ENCODE measurements at places on chromosomes 11 and 22.

- DNase-seq = no peak
These were observed 1.2 kb downstream of the CYB5R3 start for GRCh38 chr22:42648017-42648367.

DNA sequence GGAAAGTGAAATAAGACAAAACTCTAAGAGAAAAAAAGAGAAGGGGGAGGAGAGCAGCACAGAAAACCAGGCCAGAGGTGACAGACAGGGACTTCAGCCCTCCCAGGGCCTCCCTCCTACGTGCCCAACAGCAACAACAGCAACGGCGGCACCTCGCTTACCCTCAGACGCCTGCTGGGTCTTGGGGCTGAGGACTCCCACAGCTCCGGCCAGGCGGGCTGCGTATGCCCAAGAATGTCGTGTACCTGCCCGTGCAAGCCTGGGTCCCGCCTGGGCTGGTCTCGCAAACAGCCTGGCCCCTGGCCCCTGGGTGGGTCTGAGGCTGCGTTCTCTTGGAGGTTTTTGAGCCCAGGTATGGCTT, 30.5 kb downstream of the ARAP1 start:
- DNase-seq = no peak

DNA sequence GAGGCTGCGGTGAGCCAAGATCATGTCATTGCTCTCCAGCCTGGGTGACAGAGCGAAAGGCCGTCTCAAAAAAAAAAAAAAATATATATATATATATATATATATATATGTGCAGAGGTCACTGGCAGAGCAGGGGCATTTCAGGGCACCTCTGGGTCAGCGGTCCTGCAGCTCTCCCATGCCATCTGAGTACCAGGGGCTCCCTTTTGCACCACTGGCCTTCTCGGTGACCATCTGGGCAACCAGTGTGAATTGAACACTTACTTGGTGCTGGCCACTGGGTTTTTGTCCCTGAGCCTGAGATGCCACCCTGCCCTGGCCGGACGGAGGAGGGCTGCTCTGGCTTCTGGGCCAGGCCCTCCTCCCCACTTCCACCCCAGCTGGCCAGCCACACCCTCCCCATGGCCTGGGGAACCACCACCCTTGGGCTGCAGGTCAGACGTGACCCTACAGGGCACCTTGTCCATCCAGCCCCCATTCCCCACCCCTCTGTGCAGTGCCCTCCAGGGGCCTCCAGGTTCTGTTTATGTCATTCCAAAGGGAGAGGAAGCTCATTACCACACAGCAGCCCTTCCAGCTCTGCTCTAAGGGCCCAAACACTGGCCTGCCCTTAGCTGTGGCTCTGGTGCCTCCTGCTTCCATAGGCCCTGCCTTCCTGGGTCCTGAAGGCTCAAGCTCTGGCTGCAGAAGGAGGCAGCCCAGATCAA, 10.3 kb downstream of the MAPK8IP1 start:
- DNase-seq = no peak

DNA sequence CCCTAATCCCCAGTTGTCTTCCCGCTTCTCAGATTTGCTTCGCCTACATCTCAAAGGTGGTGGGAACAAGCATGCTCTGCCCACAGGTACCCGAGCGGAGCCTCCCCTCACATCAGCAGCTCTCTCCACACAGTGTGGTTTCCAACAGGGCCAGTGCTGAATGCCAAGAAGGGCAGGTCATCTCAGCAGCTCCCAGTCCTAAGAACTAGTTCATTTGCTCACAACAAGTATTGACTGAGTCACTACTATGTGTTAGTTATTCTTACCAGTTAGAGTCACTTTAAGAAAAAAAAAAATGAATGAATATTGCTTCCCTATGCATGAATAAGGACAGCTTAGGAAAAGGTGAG, 66.2 kb downstream of the THAP12 start:
- DNase-seq = peak; percentile 70

- no peak for DNase-seq
These were observed 16.4 kb upstream of the RFPL3 start for GRCh38 chr22:32341122-32341740.

- DNase-seq = no peak
These were observed 1516.4 kb downstream of the TBC1D22A start for GRCh38 chr22:48278620-48279460.

Measured in AG08395 (cell line).